Activated naive CD4-positive, alpha-beta T cell treated with Interleukin-2 at 50 U/mL for 16 hours (primary cell): ENCODE measurements at places on chromosomes 13 and 19.

- no peak for DNase-seq
Observed at GRCh38 chr13:93716623-93717022, 490.0 kb downstream of the GPC6 start.

DNA sequence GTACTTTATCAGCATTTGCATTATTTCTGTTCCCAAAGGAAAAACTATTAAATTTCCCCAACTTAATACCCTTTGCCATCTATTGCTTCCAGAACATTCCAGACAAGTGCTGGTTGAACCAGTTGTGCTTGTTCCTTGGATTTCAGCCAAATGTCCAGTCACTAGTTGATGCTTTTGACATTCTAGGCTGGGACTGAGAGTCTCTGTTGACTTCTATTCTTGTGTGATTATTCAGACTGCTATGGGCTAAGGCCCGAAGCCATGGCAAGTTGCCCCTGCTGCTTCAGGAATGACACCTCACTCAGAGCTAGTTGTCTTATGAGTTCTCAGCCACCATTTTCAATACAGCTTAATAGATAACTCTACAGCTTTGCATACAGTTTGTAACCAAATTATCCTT, 458.1 kb upstream of the ARGLU1 start:
- no peak for DNase-seq

DNA sequence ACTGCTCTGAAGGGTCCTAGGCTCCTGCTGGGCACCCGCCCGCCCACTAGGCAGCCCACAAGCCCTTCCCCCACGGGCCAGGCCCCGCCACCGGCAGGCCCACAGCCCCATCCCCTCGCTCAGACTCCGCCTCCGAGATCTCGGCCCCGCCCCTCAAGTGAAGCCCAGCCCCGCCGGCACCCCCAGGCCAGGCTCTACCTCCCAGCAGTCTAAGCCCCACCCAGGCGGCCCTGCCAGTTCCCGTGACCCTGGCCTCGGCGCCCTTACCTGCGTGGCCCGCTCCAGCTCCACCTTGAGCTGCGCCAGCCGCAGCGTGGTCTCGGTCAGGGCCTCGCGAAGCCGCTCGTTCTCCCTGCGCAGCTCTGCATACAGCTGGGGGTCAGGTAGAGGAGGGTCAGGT, 16.3 kb downstream of the EPS8L1 start:
- no peak for DNase-seq

DNA sequence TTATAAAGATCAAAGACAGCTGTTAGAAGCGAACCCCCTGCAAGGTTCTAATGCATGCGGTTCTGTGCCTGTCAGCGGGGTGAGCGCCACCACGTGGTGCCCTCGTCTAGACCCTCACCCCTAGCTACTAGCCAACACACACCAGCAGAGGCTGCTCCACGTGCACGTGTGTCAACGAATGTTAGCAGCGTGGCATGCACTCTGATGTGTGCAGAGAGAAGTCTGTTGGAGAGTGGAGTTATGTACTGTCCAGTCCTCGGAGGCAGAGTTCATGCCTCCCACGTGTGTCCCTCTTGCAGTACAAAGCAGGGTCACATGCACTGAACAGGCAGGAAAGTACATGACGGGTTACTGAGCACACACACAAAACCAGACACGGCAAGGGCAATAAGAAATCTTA, 75.0 kb upstream of the SLC15A1 start:
- no peak for DNase-seq
